ENCODE measurements at places on chromosomes 13 and 19. TPM values are rescaled to one million over a fixed set of nuclear protein-coding genes. Genes with fewer than 3 reads are reported as not detected.

- no peak for DNase-seq
Observed at GRCh38 chr13:112991609-112992008, 22.6 kb downstream of the MCF2L start.

DNA sequence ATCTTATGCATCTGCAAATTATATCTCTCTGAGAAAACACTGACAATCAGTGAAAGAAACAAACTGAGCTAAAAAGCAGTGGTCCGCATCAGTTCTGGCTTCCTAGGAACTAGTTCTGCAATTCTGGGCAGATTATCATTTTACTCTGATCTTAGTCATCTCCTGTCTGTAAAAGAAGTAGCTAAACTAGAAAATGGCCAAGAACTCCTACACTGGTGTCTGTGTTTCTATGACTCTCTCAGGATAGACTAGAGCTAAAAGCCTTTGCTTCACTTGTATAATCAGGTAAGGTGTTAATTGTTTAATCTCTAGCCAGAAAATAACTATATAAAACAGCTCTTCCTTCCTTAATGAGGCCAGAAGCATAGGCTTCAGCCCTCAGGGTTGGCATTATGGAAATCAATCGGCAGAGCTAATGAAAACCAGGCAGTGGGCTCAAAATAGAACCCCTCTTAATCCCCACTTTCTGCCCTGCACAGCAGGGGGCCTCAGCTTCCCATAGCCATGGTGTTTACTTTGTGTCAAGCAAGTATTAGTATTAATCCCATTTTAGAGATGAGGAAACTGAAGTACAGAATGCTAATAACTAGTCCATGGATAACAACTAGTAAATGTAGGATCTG lies 459.2 kb downstream of the FGF14 start:
- DNase-seq: no peak

DNA sequence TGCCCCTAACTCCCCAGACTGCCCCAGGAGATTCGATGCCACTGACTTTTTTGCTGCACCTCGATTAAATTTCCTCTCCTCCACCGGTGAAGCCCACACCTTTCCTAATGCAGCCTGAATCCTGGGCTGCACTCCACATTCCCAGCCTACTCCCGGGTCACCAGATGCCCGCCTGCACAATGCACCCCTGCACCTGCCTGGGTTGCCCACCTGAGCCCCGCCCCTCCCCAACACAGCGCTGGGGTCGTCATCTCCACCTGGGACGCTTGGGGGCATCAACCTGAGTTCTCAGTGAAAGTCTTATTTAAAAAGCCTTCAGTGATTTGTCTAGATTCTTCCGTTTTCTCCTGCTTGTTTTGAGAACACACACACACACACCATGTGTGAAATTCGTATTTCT lies 24.5 kb upstream of the DPP9 start:
- DNase-seq: no peak

GRCh38 chr13:59776924-59777690 lies 386.6 kb downstream of the DIAPH3 start:
- DNase-seq: no peak

DNA sequence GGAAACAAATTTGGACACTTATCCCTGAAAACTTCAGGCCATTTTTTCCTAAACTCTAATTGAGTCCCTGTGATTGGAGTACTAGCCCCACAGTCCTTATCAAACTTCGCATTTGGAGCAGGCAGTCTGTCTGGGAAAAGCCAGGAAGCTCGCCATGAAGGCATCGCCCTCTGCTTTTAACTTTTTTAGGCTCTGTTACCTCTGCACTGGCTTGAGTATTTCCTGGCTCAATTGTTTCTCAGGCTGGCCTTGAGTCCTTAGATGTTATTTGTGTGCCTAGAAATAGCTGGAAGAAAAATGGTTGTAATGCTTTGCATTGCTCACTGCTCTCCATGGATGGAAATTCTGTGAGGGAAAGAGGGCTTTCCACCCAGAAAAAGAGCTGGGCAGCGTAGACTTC lies 24.2 kb downstream of the ACTN4 start:
- DNase-seq: no peak

DNA sequence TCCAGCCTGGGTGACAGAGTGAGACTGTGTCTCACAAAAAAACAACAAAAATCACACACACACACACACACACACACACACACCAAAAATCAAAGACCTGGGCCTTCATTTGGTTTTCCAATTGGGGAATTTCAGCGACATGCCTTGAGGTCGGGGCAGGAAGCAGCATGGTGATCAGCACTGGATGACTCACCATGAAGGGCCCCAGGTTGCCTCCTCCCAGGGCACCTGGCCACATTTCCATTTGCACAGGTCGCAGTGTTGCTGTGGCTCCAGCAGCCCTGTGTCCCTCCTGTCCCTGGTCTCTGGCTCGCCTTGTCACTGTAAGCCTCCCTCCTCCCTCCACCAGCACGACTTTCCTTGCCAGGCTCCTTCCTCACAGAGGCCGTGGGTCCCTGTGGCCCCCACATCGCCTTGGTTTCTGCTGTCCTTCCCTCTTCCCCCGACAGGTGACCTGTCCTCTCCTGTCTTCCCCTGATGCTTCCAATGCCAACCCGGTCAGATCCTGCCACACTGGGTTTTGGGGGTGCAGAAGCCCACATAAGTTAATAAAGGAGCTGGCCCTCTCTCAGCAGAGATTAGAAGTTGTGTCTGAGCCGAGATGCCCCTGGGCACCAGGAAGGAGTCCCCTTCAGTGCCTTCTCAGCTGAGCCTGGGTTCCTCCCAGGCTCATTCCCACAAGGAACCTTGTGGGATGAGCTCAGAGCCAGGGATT lies 66.7 kb downstream of the GPR12 start:
- no peak for DNase-seq

- DNase-seq: no peak
Observed at GRCh38 chr13:45422731-45423292, 4.6 kb upstream of the SLC25A30 start.

GRCh38 chr19:11105014-11105636 lies 15.9 kb downstream of the LDLR start:
- DNase-seq: no peak

Gene GNA15
- total RNA-seq: 3.4 TPM

Gene ZNF121
- 20.0 TPM for total RNA-seq

Gene LYPD4
- not detected for total RNA-seq

Gene CEACAM3
- total RNA-seq: 2.1 TPM

Gene PSG5
- not detected for total RNA-seq

Data from dorsolateral prefrontal cortex (tissue), 122 donors.